ENCODE measurements at places on chromosomes 11 and 22. TPM values are rescaled to one million over a fixed set of nuclear protein-coding genes. Genes with fewer than 3 reads are reported as not detected.

The TMEM151A gene
- not detected for total RNA-seq

The MICAL3 gene
- total RNA-seq = 19.0 TPM

The SERHL2 gene
- total RNA-seq = 3.4 TPM

The RTN4R gene
- 0.46 TPM for total RNA-seq

The SMC1B gene
- 0.04 TPM for total RNA-seq

The IL17REL gene
- total RNA-seq = 0.04 TPM

The NXPE4 gene
- total RNA-seq = not detected

The GAS2 gene
- 0.88 TPM for total RNA-seq

The FERMT3 gene
- total RNA-seq = 109 TPM

The SLC17A6 gene
- total RNA-seq = not detected

The TTLL1 gene
- total RNA-seq = 9.0 TPM

The SPON1 gene
- not detected for total RNA-seq

The MIF gene
- total RNA-seq = 418 TPM

All from pulmonary artery endothelial cell (primary cell).